ENCODE measurements at places on chromosomes 5 and 9.

- DNase-seq = no peak
These were observed 73.3 kb downstream of the SNX18 start for GRCh38 chr5:54590824-54591223.

- DNase-seq = no peak
These were observed 1.6 kb downstream of the KLHL3 start for GRCh38 chr5:137734331-137734730.

GRCh38 chr5:180589771-180590542, 1.3 kb downstream of the SCGB3A1 start:
- DNase-seq = no peak

GRCh38 chr9:105127863-105128220, 116.6 kb upstream of the SLC44A1 start:
- DNase-seq = peak; percentile 8

GRCh38 chr5:159057996-159058395, 41.7 kb downstream of the EBF1 start:
- no peak for DNase-seq

DNA sequence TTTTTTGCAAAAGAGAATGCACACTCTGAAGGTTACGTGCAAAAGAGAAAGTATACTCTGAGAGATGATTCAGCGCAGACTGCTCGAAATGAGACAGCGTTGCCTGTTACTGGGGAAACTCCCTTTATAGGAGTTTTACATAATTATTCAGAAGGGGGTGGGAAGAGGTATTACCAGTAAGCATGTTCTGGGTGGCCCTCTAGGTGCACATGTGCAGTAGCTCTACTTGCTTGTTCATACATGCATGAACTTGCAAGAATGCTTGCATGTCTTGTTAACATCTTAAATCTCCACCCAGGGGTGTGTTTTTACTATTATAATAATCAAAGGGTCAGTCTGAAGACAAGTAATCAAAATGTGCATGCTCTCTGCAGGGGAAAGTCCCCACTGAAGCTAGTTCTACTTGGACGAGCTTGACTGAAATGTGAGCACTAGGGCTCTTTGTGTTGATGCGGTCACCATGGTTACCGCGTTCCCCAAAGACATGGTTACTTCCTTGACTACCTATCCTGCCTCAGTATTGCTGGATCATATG, 75.5 kb downstream of the SGCD start:
- DNase-seq = no peak

- DNase-seq = no peak
These were observed 252.5 kb upstream of the GAS1 start for GRCh38 chr9:87199782-87200181.

DNA sequence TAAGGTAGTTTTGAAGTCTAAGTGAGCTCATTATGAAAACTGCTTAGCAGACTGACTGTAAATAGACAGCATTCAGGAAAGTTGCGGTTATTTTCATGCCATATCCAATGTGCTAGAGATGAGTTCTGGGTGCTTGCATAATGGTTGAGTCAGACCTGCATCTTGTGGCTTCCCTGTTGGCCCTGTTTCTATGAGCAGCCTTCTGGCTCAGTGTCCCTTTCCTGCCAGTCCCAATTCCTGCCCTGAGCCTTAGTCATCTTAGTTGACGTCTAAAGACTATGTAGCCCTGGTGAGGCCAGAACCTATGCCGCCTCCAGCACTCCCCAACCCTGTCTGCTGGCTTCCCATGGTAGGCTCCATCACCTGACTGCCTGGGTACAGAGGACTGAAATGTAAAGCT, 76.3 kb upstream of the TNFSF8 start:
- no peak for DNase-seq

DNA sequence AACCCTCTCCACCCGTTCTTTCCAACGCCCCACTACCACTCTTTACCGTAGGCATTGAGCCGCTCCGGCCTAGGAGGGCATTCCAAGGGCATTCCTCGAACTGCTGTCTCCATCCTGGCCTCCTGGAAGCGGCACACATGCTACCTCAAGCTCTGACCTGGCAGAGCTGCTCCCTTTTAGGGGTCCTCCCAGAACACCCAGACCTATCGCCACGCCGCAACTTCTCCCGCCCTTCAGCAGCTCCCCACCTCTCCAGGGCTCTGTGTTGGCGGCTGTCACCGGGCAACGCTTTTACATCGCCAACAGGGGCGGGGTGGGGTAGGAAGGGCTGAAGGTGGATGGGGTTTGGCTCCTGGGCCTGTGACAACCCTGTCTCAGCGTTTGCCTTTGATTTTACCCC, 4.6 kb upstream of the MYORG start:
- no peak for DNase-seq

DNA sequence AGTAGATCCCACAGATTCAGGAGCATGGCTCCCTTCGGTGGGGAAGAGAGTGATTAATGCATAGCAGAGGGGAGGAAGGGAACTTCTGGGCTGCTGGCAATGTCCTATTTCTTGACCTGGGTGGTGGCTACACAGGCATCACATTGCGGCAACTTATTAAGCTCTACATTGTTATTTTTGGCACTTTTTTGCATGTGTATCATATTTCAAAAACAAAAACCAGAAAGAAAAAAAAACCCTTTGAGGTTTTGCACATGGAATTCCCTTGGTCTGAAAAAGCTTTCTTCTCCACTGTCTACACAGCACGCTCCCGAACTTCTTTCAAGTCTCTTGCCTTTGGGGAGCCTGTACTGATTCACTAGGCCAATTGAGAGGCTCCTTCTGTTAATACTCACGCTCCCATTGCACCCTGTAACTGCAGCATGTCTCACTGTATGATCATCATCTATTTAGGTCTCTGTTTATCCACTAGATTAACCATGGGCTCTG, 25.1 kb downstream of the CEMIP2 start:
- no peak for DNase-seq

- no peak for DNase-seq
These were observed 10.3 kb downstream of the RUSC2 start for GRCh38 chr9:35500130-35500748.

DNA sequence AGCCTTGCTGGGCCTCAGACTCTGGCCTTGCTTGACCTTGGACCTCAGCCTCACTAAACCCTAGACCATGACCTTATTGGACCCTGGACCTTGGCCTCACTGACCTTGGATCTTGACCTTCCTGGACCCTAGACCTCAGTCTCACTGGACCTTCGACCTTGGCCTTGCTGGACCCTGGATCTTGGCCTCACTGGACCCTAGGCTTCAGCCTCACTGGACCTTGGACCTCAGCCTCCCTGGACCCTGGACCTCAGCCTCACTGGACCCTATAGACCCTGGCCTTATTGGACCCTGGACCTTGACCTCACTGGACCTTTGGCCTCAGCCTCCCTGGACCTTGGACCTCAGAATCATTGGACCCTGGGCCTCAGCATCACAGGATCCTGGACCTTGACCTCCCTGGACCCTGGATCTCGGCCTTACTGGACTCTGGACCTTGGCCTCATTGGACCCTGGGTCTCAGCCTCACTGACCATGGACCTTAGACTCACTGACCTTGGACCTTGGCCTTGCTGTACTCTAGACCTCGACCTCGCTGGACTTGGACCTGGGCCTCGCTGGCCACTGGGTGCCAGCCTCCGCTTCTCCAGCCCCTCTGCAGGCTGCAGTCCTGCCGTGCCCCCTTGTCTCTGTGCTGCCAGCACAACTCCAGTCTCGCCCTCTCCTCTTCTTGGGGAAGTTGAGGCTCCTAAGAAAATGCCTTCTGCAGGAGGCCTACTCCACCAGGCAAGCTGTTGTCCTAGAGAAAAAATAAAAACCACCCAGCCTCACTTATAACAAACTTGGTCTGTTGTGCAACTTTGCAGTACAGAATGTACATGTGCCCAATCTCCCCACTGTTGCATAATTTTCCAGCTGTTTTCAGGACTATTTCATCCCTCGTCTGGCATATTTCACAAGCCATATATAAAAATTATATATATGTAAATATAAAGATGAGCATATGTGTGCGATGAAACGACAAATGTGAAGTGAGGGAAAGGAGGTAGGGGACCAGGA, 11.0 kb upstream of the ADAMTS2 start:
- DNase-seq = no peak

DNA sequence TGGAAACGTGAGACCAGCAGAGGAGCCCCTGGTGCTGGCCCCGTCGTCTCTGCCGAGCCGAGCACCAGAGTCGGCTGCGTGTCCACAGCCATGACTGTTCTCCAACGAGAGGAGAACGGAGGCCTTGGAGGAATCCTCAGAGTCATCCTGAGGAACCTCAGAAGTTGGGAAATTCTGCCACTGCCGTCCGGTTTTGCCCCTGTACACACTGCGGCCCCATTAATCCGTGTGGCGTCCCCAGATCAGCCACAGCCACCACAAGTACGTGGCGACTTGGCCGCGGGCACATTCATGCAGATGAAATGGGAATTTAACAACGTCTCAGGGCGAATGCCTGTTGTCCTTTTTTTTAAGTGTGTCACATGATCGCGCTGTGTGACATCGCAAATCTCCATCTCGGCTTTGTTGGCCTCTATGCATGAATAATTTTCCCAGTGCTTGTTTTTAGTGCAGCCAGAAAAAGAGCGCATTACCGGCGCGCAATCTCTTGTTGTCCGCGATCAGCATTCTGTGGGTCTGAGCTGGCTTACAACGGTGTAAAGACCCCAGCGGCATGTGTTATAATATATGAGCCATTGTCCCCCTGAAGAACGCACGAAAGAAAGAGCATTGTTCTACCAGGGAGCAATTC, 323.0 kb upstream of the IRX4 start:
- DNase-seq = no peak

- DNase-seq = no peak
These were observed 65.2 kb upstream of the TNFAIP8 start for GRCh38 chr5:119290607-119291006.
